Stimulated activated CD8-positive, alpha-beta memory T cell treated with anti-CD3 and anti-CD28 coated beads, Interleukin-12 subunit alpha, Interleukin-12 subunit beta, amount 100 ng/mL, for 1 hour (primary cell): ENCODE measurements at places on chromosomes 6 and 20.

DNA sequence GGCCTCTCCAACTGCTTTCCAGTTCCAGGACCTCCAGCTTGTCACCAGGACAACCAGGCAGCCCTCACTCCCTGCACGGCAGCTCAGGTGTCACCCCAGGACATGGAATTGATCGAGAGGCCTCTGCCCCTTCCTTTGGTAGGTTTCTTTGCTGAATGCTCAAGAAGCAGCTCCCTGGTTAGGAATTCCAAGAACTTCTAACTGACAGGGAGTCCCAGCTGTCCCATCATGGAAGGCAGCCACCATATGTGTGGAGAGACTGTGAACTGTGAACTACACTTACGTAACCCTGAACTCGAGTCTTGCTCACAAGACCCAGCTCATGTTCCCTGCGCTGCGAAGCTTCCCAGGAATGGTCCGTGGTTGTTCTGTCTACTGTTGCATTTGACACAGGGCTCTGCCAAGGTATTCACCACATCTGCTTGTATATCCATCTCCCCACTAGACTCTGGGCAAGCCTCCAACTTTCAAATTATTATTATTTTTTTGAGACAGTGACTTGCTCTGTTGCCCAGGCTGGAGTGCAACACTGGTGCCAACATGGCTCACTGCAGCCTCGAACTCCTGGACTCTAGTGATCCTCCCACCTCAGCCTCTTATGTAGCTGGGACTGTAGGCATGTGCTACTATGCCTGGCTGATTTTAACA is 35.7 kb downstream of the MGME1 start:
- DNase-seq: no peak

- DNase-seq: no peak
These were observed 182.3 kb downstream of the SASH1 start for GRCh38 chr6:148524976-148525375.

DNA sequence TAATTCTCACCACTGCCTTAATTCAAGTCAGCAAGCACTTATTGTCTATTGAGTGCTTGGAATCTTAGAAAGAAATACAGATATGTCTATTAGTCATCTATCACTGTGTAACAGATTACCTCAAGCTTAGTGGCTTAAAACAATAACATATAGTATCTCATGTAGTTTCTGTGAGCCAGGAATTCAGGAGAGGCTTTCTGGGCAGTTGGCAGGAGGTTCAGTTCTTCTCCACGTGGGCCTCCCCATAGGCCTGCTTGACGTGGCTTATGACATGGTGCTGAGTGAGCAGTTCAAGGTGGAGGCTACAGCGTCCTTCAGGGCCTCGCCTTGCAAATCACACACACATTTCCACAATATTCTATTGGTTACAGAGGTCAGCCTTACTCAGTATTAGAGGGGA is 69.7 kb downstream of the DTD1 start:
- no peak for DNase-seq

DNA sequence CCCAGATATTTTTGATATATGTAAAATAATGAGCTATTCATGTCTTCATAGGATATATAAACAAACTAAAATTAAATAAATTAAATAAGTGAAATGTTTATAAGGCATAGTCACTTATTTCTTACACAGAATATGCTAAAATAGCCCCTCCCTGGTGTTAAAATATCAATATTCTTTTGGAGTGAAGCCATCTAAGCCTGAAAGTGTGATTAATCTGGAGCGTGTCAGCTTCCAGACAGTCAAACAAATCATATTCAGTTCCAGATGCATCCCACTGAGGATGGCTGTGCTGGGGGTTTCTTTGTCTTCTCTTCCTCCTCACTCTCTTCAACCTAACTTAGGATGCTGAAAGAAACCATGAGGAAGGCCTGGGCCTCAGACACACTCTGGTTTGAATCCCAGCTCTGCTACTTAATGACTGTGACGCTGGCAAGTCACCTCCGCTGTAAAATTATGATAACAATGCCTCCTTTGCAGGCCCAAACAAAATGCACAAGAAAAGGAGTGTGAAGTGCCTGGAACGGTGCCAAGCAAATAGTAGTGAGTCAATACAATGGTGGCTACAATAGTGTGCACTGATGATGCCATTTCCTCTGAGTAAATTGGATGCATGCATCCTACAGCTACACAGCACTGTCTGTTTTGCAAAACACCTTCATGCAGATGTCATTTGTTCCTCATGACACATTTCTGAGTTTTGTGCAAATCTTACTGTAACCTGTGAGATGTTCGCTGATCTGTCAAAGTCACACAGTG is 161.4 kb downstream of the FOXC1 start:
- DNase-seq: peak; percentile 12

- DNase-seq: no peak
These were observed 937 bp downstream of the ZNF318 start for GRCh38 chr6:43368259-43369160.

DNA sequence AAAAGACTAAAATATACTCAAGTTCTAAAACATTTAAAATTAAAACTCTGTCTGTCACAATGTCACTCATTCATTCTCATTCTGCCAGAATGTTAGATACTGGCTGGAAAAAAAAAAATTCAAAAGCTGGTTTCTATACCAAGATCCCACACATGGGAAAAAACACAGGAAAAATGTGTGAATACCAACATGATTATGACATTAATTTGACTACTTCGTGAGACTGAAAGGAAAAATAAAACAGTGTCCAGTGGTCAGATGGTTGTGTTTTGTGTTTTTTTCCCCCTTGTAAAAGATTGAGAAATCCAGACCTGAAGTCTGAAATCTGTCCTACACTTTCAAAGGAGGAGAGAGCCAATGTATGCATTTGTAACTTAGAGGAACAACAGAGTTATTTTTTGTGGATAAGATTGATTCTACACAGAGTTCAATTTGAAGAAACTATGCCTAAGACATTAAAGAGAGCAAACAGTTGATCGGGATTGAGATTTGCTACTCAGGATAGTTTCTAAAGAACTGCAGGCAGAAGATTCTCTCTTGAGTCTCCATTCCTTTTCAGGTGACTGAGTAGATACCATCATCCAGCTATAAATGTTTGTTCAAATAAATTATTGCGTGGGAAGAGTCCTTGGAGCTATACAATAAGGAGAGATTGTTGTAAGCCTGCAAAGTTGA is 39.2 kb upstream of the TXLNB start:
- no peak for DNase-seq

DNA sequence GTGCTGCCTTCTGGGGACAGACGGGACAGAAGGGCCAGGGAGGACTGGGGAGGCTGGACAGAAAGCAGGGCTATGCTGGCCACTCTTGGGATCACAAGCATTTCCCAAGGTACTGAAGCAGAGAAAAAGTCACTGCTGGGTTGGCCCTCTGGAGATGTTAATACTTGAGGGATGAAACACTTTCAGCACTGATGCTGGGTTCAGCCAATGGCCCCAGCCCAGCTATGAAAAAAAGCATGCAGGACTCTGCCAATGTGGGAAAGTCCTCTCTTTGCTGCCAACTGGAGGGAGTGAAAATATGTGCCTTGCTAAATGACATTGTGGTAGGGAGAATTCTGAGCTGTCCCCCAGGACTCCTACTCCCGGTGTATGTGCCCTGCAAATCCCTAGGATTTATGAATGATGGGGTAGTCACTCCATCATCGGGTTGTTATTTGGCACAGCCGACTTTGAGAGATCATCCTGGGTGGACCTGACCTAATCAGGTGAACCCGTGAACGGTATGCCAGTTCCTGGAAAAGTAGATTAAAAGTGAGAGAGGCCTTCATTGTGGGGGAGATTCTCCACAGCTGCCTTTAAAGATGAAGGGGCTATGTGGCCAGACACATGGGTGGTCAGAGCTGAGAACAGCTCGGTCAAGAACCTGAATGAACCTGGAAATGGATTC is 119.9 kb upstream of the TRAF3IP2 start:
- no peak for DNase-seq
